ENCODE measurements at places on chromosomes 16 and 17.

DNA sequence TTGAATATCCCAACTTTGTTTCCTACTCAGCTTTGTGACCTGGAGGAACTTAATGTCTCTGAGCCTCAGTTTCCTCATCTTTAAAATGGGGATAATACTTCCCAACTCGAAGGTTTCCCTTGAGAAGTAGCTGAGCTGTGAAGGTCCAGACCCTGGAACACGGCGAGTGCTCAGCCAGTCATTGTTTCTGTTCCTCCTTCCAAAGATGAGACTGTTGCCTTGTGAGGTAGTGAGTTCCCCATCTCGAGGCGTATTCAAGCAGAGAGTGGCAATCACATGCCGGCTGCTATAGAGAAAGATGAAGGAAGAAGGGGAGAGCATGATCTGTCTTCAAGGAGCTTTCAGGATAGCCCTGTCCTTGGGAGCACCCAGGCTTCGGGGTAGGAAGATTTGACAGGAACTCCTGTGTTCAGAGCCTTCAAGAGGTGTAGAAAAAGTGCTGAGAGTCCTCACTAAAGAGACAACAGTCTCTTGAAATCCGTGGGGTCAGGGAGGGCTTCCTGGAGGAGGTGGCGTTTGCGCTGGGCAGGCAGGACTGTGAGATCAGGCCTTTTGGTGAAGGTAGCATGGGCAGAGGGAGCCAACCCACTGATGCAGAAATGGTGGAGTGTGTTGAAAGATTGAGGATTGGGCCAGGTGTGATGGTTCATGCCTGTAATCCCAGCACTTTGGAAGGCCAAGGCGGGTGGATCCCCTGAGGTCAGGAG lies 27.2 kb downstream of the SPNS2 start:
- no peak for DNase-seq

- no peak for DNase-seq
Measured at GRCh38 chr17:60303406-60304099, 88.4 kb downstream of the USP32 start.

GRCh38 chr17:39125143-39125875 lies 26.1 kb downstream of the PLXDC1 start:
- no peak for DNase-seq

GRCh38 chr16:69260019-69260418 lies 51.1 kb upstream of the VPS4A start:
- no peak for DNase-seq

DNA sequence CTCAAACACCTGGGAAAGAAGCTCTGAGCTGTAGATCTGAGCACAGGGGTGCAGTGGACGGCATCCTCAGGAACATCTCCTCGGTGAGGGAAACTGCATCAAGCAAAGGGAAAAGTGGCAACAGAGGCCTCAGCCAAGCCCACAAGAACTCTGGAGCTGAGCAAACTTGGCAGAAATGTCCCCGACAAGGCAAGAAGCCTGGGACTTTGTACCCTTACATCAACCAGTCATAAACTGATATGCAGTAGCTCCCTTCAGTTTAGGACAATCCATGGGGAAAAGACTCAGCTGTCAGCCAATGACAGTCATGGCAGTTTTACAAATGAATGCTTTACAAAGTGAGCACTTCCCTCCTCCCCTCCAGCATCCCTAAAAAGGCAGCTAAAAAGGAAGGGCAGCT lies 210.0 kb upstream of the DYNLRB2 start:
- DNase-seq: no peak

DNA sequence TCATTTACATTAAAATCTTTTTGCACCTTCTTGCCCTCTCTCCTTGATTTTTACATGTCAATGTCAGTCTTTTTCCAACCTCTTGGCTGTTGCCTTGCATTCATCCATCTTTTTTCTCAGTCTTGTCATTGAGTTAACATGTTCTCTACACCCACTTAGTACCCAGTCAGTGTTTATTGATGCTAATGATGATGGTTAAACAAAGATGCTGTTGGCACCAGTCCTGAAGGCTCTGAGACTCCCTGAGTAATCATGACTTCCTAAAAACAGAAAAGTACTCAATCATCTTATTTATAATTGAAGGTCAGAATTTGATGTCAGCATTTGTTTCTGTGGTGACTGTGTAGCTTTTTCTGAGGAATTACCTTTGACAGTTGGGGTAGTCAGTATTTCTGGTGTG lies 104.5 kb downstream of the NLK start:
- DNase-seq: no peak

GRCh38 chr16:915546-915945 lies 55.2 kb downstream of the LMF1 start:
- DNase-seq: no peak

DNA sequence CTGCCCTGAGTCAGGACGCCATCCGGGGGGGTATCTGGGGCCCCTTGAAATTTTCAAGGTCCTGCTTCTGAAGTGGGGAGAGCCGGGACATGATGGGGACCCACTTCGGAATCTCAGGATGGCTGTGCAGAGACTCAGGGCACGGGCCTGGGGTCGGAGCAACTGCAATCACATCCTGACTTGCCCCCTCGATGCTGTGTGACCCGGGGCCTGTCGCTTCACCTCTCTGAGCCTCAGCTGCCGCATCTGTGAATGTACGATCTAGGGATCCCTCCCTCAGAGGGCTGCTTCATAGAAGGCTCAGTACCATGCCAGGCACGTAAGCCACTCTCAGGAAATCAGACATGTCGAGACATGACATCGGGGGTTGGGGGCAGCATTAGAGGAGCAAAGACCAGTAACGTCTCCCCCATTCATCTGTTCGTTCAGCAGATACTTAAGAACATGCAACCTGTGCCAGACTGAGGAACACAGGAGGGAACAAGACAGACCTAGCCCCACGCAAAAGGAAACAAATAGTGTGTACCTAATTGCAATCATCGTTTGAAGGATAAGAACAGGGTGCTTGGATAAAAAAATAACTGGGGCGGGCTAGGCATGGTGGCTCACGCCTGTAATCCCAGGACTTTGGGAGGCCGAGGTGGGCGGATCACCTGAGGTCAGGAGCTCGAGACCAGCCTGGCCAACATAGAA lies 229.6 kb downstream of the PARN start:
- DNase-seq: no peak

DNA sequence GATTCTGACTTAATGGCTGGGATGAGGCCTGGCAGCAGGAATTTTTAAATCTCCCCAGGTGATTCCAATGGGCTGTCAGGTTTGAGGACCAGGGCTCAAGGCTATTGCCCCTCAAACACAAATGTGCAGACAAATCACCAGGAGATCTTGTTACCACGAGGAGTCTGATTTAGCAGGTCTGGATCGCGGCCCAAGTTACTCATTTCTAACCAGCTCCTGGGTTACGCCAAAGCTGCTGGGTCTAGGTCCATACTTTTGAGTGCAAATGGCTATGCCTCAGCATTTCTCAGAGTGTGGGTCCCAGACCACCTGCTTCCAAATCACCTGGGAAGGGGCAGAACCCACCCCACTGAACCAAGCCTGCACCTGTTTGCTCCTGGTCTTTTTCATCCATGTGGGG lies 33.1 kb downstream of the CNGB1 start:
- no peak for DNase-seq

- no peak for DNase-seq
Measured at GRCh38 chr16:17026600-17027242, 444.0 kb downstream of the XYLT1 start.

DNA sequence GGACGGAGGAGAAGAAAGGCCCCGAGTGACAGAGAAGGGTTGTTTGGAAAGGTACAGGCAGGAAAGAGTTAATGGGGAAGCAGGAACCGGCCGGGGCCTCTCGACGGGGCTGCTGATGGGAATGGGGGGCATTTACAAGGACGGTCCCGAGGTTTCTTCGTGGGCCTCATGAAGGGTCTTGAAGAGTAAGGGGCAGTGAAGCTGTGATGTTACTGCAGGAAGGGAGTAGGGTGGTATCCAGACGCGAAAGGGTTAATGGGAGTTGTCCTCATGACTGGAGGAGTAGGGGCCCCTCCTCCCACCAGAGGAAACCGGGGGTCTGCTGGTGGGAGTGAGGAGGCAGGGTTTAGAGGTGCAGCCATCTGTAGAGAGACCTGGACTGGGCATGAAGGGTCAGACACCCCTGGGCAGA lies 481 bp downstream of the PDK2 start:
- no peak for DNase-seq

DNA sequence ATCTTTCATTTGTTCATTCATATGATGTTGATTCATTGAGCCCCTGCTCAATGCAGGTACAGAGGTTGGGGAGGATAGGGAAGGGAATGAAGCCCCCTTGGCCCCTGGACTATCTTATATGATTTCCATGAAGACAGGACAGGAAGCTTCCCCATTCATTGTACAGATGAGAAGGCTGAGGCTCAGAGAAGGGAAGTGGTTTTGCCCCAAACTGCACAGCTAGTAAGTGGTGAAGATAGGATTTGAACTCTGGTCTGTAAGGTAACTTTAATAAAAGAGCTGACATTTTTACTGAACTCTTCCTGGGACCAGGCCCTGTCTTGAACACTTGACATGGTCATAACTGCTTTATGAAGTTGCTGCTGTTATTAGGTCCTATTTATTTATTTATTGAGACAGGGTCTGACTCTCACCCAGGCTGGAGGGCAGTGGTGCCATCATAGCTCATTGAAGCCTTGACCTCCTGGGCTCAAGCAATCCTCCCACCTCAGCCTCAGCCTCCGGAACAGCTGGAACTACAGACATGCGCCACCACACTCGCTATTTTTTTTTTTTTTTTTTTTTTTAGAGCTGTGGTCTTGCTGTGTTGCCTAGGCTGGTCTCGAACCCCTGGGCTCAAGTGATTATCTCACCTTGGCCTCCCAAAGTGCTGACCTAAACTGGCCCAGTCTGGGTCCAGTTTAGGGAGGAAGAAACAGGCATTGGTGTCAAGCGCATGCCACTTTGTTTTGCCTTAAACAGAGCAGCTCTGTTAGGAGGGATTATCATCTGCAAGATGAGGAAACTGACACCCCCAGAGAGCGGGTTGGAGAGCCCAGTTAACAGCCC lies 5.0 kb downstream of the CTF1 start:
- no peak for DNase-seq

GRCh38 chr17:3558603-3559269 lies 1.1 kb upstream of the TRPV3 start:
- peak; percentile 83 for DNase-seq

GRCh38 chr17:19652595-19652994 lies 4.0 kb downstream of the ALDH3A2 start:
- DNase-seq: no peak

All from vagina (tissue), 2 donors.